Endothelial cell (in vitro differentiated cells): ENCODE measurements at places on chromosomes 1 and 21.

GRCh38 chr1:223870617-223871574 lies 25.1 kb upstream of the TP53BP2 start:
- no peak for DNase-seq

GRCh38 chr21:18142655-18143054 lies 102.0 kb upstream of the CHODL start:
- DNase-seq: no peak

DNA sequence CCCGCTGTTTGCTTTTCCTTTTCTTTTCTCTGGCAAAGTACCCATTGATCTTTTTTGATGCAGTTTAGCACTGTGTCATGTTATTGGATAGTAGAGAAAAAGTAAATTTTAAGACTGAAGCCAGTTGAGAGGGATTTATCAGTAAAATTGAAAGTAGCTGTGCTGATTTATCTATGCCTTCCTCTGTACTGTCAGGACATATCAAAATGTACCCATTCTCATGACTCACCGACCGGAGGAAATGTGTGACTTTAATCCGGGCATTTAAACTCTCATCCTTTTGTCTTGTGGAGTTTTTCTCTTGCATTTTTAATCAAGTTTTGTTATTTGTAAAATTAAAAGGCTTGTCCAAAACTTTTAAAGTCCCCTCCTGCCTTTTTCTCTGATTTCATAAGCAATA lies 276.6 kb upstream of the FMN2 start:
- no peak for DNase-seq

- DNase-seq: no peak
Measured at GRCh38 chr1:91506071-91506470, 5.4 kb downstream of the CDC7 start.

- no peak for DNase-seq
Measured at GRCh38 chr1:47031059-47031458, 7.6 kb downstream of the CYP4X1 start.

GRCh38 chr1:17686258-17686657 lies 68.9 kb upstream of the ACTL8 start:
- DNase-seq: no peak

- DNase-seq: no peak
Measured at GRCh38 chr1:180119837-180120236, 34.8 kb upstream of the QSOX1 start.

- no peak for DNase-seq
Measured at GRCh38 chr1:238465449-238465848, 574.7 kb upstream of the ZP4 start.

DNA sequence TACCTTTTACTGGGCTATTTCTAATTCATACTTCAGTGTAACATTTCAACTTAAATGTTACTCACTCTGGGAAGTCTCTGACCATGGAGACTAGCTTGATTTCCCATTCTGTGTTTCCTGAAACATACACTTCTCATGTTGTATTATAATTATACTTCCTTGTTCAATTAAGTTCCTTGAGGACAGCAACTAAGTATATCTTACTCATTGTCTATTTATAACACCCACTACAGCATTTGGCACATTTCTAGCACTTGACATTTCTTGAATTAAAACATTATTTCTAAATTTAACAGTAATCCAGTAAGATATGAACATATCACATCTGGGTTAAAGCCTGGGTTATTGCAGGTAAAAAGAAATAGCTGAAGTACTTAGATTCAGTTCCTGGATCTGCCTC lies 32.4 kb upstream of the F13B start:
- DNase-seq: no peak

- DNase-seq: no peak
Measured at GRCh38 chr1:222454782-222455181, 93.1 kb downstream of the HHIPL2 start.

DNA sequence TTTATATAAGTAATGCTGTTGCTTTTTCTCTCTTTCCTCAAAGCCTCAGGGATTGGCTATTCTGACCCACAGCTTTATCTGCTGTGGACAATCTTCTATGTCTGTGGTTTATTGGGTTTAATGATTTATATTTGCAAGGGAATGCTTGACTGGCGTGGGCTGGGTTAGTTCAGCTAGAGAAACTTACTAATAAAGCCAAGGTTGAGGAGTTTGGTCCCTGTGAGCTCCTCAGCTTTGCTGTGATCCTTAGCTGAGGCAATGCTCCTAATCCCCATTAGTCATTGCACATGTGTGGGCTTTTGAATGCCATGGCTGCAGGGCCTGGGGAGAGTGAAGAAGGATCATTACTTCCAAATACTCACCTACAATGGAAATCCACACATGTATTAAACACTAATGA lies 179.3 kb downstream of the ZNF326 start:
- no peak for DNase-seq
